ENCODE measurements at places on chromosomes 3 and 15.

- no peak for DNase-seq
These were observed 81.3 kb downstream of the APBA2 start for GRCh38 chr15:28967066-28967465.

GRCh38 chr3:186184021-186184420 is 75.1 kb upstream of the ETV5 start:
- no peak for DNase-seq

- DNase-seq = no peak
These were observed 28.9 kb downstream of the CLDN18 start for GRCh38 chr3:138038725-138039462.

DNA sequence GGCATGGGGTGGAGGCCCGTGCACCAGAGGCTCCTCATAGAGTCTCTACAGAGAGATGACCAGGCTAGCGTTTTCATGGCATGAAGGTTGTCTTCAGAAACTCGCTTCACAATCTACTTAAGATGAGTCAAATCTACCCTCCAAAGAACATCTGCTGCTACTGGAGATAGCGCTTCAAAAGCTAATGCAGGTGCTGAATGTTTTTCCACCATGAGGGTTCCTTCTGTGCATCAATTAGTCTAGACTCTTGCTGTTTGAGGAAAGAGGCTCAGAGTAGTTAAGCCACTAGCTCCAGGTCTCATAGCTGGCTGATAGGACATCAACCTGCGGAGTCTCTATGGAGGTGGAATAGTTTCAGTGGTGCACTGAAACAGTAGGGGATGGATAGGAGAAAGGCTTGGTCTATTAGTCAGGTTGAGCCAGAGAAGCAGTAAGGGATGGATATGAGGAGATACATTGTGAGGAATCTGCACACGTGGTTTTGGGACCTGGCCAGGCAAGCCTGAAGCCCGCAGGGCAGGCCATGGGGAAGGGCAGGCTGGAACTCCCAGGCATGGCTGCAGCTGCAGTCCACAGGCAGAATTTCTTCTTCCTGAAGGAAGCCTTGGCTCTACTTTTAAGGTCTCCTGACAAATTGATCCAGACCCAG is 117.5 kb downstream of the APBA2 start:
- no peak for DNase-seq

GRCh38 chr3:140323561-140323960 is 354.3 kb upstream of the TRIM42 start:
- no peak for DNase-seq

DNA sequence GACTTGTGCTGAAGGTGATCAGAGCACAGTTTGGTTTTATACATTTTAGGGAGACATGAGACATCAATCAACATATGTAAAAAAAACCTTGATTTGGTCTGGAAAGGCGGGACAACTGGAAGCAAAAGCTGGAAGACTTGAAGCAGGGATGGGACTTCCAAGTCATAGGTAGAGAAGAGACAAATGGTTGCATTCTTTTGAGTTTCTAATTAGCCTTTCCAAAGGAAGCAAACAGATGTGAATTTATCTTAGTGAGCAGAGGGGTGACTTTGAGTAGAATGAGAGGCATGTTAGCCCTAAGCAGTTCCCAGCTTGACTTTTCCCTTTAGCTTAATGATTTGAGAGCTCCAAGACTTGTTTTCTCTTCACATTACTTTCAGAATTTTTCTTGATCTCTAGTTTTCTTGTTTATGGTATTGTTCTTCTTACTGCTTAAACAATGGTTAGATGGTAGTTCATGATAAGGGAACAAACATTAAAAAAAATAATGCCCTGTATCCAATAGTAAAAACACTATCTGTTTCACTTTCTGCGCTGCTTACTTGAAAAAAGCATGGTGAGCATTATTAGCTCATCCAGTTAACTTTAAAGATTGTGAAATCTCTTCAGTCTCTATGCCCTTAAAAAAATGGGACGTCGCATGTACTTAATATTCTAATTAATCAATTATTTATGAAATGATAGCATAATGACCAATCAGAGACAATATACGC is 48.5 kb upstream of the BCHE start:
- DNase-seq = no peak

DNA sequence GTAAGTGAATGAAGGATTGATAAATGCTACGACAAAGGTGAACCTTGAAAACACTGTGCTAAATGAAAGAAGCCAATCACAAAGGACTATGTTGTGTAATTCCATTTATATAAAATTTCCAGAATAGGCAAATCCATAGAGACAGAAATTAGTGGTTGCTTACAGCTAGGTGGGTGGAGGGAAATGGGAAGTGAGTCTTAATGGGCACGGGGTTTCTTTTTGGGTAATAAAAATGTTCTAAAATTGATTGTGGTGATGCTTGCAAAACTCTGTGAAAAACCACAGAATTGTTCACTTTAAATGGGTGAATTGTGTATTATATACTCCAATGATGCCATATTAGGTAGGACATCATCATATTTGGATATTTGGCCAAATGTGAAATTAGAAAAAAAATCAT is 20.9 kb upstream of the TEX9 start:
- no peak for DNase-seq

DNA sequence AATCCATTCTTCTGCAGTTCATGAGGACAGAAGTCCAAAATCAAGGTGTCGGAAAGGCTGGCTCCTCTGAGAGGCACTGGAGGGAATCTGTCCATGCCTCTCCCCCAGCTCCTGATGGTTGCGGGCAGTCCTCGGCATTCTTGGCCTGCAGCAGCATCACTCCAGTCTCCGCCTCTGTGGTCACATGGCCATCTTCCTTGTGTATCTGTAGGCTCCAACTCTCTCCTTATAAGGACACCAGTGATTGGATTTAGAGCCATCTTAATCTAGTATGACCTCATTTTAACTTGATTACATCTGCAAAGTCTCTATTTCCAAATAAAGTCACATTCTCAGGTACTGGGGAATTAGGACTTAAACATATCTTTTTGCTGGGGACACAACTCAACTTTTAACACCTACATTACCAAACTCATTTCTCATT is 56.0 kb upstream of the FLNB start:
- no peak for DNase-seq

- DNase-seq = no peak
These were observed 135.0 kb downstream of the GREM1 start for GRCh38 chr15:32852771-32853170.

- no peak for DNase-seq
These were observed 60.0 kb downstream of the ST6GAL1 start for GRCh38 chr3:186990277-186990676.

DNA sequence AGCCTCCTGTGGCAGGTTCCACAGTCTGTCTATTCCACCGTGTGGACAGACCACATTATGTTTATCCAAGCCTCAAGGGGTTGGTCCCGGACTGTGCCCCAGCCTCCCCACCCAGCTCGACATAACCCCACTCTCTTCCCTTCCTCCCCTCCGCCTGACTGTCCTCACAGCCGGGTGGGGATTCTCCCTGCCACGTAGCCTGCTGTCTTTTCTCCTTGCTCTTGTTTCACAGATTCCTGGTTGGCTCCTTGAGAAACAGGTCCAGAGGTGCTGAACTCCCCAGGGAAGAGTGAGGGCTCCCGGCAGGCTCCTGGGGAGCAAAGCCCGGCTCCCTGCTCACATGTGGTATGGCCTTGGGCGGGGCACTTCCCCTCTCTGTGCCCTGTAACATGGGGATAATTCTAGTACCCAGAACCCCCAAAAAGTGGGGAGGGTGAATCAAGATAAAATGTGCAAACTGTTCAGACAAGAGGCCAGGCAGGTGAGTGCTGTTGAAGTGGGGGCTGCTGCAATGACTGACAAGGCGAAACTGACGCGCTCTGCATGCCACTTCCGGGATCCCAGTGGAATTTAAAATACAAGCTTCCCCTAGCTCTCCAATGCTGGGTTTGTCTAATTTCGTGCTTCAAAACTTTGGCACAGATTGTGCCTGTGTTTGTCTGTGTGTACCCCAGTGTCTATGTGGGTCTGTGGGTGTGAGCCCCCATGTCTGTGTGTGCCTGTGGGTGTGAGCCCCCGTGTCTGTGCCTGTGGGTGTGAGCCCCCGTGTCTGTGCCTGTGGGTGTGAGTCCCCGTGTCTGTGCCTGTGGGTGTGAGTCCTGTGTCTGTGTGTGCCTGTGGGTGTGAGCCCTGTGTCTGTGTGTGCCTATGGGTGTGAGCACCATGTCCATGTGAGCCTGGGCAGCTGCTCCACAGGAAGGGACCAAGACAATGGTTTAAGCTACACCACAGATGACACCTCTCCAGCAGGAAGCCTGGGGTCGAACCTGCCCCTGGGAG is 160.6 kb upstream of the IQSEC1 start:
- DNase-seq = no peak

- DNase-seq = no peak
These were observed 73.1 kb upstream of the HES1 start for GRCh38 chr3:194062830-194063229.

- no peak for DNase-seq
These were observed 144.6 kb downstream of the VGLL4 start for GRCh38 chr3:11499144-11499543.

DNA sequence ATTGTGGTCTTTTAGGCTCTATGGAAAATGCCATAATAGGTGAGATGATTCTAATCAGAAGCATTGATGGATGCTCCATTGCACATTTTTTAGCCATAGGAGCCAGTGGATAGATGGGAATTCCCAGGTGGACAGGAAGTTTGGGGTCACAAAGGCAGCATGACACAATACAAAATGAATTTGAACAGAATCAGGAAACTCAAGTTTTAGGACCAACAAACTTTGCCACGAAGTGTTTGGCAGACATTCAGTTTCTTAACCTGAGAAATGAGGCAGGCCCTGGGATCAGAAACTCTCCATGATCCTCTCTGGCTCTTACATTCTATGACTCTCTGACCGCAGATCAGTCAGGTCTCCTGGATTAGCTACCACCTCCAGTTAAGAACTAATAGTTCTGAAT is 275.4 kb downstream of the TIGIT start:
- no peak for DNase-seq

- no peak for DNase-seq
These were observed 41.0 kb upstream of the C15orf61 start for GRCh38 chr15:67479781-67480505.

GRCh38 chr3:52120556-52121463 is 33.4 kb downstream of the POC1A start:
- no peak for DNase-seq

DNA sequence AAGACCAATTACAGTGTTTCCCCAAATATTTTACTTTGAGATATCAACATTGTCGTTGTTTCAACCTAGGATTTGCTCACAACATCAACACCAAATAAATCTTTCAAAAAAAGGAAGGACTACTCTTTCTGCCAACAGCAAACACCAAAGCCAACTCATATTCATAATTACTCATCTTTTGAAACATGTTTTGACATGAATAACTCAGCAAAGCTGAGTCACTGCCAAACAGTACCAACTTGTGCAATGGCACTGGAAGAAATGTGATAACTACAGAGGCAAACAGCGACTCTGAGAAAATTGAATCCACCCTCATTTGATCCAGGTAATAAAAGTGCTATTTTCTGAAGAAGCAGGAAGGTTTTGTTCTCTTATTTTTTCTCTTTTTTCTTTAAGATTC is 67.2 kb downstream of the PEX5L start:
- no peak for DNase-seq

DNA sequence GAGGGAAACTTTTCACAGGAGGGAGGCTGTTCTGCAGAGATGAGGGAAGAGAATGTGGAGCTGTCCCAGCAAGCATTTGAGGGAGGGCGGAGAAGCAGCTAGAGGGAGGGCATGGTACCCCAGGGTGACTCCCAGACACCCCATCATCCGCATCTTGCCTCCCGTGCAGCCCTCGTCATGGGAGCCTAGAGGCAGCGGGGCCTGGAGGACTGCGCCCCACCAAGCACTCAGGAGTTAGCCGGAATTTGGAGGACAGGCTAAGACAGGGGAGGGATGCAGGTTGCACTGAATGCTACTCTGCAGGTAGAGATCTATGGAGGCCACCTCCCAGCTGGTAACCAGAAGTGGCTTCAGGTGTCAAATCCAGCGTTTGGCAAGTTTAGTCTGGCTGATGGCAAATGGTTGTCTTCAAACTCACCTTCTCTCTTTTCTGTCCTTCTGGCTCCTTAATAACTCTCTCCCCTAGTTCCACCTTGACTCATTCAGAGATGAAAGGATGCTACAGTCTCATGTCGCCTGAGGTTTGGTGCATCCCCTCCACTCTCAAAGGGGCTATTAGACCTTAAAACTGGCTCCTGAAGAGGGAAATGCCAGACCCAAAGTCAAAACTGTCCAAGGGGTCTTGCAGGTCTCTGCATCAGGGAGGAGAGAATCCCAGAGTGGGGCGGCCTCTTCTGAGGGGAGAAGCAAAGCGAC is 155.9 kb upstream of the TLE3 start:
- DNase-seq = no peak

DNA sequence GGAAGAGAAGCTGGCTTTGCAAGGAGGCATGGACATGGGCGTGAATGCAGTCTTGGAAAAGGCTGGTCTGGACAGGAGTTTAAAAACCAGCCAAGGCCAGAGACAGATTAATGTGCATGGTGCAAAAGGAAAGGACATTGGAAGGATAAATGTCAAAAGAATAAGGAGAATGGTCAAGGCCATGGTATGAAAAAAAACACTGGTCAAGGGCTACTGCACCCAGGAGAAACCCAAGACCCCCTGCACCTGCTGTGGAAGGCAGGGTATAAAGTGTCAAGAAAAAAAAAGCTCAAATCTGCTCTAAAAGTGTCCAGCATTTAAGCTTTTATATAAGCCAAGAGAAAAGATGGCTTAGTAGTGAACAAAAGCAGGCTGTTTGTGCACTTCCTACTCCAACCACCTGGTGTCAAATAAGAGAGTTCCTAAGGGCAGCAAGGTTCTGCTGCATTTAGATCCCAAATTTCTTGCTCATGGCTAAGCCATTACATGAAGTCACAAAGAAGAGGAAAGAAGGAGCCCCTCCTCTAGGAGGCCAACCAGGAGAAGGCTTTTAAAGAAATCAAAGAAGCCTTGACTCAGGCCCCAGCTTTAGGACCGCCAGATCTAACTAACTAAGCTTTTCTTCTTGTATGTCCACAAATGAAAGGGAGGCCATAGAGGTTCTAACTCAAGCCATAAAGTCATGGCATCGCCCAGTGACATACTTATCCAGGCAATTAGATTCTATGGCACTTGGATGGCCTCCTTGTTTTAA is 16.9 kb downstream of the CCR4 start:
- no peak for DNase-seq

DNA sequence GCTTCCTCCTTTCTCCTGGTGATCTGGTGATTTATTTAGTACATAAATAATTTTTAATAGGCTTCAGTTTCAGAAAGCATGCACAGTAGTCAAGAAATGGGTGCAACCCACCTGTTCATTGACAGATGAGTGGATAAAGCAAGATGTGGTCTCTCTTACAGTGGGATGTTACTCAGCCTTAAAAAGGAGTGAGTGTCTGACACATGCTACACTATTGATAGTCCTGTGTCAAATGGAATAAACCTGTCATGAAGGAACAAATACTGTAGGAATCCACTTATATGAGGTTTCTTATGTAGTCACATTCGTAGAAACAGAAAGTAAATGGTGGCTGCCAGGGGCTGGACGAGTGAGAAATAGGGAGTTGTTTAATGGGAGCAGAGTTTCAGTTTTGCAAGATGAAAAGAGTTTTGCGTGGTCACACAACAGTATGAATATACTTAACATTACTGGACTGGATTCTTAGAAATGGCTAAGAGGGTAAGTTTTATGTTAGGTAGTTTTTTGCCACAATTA is 56.0 kb upstream of the PPARG start:
- no peak for DNase-seq

- DNase-seq = no peak
These were observed 25.3 kb downstream of the ANP32A start for GRCh38 chr15:68795298-68795848.

GRCh38 chr3:55661571-55661970 is 174.5 kb upstream of the WNT5A start:
- no peak for DNase-seq

- DNase-seq = no peak
These were observed 13.7 kb downstream of the CD200 start for GRCh38 chr3:112346491-112347122.
